ENCODE measurements at places on chromosomes 11 and 22. TPM values are rescaled to one million over a fixed set of nuclear protein-coding genes. Genes with fewer than 3 reads are reported as not detected.
A peak's percentile ranks its signal among the peaks of the same experiment; 100 is the strongest.

Gene C22orf42
- not detected for total RNA-seq

- H3K27me3 ChIP-seq: no peaks in the 10 kb centered on the region
- H3K4me3 ChIP-seq: no peak overlapping the region
- H3K4me1 ChIP-seq: peaks cover 99% of the 10 kb centered on the region
- peak overlapping the region; percentile 88 for H3K27ac ChIP-seq
- H3K36me3 ChIP-seq: no peaks in the 10 kb centered on the region
These were observed 40.3 kb downstream of the GALNT18 start for GRCh38 chr11:11581481-11581880.

GRCh38 chr11:59615120-59615636 is 396 bp downstream of the OSBP start:
- peaks cover 59% of the 10 kb centered on the region for H3K4me1 ChIP-seq
- peak; percentile 30 for DNase-seq
- no peaks in the 10 kb centered on the region for H3K27me3 ChIP-seq
- H3K36me3 ChIP-seq: peaks cover 3% of the 10 kb centered on the region
- peak overlapping the region; percentile 96 for H3K27ac ChIP-seq

Gene FGF19
- total RNA-seq: not detected

DNA sequence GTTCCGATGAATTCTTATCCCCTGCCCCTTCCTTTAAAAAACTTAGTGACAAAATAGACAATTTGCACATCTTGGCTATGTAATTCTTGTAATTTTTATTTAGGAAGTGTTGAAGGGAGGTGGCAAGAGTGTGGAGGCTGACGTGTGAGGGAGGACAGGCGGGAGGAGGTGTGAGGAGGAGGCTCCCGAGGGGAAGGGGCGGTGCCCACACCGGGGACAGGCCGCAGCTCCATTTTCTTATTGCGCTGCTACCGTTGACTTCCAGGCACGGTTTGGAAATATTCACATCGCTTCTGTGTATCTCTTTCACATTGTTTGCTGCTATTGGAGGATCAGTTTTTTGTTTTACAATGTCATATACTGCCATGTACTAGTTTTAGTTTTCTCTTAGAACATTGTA is 12.0 kb downstream of the CCND1 start:
- H3K27ac ChIP-seq: no peak overlapping the region
- no peak overlapping the region for H3K4me3 ChIP-seq
- no peaks in the 10 kb centered on the region for H3K27me3 ChIP-seq
- peaks cover 41% of the 10 kb centered on the region for H3K4me1 ChIP-seq

Gene MMP27
- not detected for total RNA-seq

DNA sequence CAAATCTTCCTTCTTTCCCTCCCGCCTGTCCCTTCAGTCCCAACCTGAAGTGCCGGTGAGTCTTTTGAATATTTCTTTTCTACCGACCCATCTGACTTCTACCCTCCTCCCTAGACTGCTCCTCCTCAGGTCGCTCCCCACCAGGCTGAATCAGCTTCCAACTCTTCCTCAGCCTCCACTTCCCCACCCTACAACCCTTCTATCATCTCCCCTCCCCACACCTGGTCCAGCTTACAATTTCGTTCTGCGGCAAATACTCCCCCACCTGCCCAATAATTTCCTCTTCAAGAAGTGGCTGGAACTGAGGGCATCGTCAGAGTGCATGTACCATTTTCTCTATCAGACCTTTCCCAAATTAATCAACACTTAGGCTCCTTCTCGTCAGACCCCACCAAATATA is 2.5 kb upstream of the NDUFC2 start:
- H3K4me3 ChIP-seq: no peak overlapping the region
- DNase-seq: no peak
- H3K4me1 ChIP-seq: peaks cover 36% of the 10 kb centered on the region
- H3K36me3 ChIP-seq: no peaks in the 10 kb centered on the region

Gene TMEM132A
- total RNA-seq: 6.4 TPM

- no peak overlapping the region for H3K4me3 ChIP-seq
- H3K27ac ChIP-seq: no peak overlapping the region
- H3K36me3 ChIP-seq: peaks cover 92% of the 10 kb centered on the region
- no peaks in the 10 kb centered on the region for H3K27me3 ChIP-seq
These were observed 62.7 kb upstream of the HORMAD2 start for GRCh38 chr22:30017375-30018223.

GRCh38 chr22:20016734-20017621 is at the start of gene ARVCF:
Gene ARVCF, minus strand, starts transcription at chr22:20016823. Its CDS starts 26,029 bp downstream, at chr22:19990794.
- H3K27ac ChIP-seq: peak within 1 kb of the TSS; percentile 65
- H3K4me1 ChIP-seq: peaks cover 58% of the 10 kb centered on the region
- peak within 1 kb of the TSS; percentile 92 for H3K4me3 ChIP-seq
- H3K36me3 ChIP-seq: no peaks in the 10 kb centered on the region
- peak; percentile 95 for DNase-seq
- no peaks in the 10 kb centered on the region for H3K27me3 ChIP-seq

Gene SLC25A18
- total RNA-seq: 2.7 TPM

DNA sequence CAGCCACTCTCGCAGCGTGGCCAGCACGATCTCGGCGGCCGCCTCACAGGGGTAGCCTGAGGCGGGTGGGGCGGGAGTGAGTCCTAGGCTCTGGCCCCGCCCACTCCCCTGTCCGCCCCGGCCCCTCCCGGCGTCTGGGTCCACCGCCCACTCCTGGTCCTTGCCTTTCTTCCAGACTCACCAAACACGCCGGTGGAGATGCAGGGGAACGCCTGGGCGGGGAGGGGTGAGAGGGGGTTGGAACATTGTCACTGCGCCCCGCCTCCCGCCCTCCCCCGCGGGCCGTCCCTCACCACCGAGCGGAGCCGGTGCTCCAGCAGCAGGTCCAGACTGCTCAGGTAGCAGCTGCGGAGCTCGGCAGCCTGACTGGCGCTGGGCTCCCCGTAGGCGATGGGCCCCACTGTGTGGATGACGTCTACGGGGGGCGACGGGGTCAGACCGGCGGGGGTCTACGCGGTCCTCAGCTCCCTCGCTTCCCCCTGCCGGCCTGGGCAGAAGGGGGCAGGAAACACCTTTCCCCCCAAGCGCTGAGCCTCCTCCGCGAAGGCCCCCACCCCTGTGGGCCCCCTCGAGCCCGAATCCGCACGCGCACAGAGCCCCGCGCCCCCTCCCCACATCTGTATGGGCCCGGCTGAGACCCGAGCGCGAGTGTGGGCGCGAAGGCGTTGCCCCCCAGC is 13.2 kb downstream of the OTUB1 start:
- H3K4me1 ChIP-seq: peaks cover 54% of the 10 kb centered on the region
- peak overlapping the region; percentile 59 for H3K4me3 ChIP-seq
- H3K27me3 ChIP-seq: no peaks in the 10 kb centered on the region
- peak; percentile 53 for DNase-seq
- H3K36me3 ChIP-seq: peaks cover 40% of the 10 kb centered on the region
- no peak overlapping the region for H3K27ac ChIP-seq

- DNase-seq: no peak
- no peaks in the 10 kb centered on the region for H3K36me3 ChIP-seq
- peaks cover 48% of the 10 kb centered on the region for H3K27me3 ChIP-seq
- H3K27ac ChIP-seq: peak overlapping the region; percentile 66
- no peaks in the 10 kb centered on the region for H3K4me1 ChIP-seq
These were observed 8.9 kb upstream of the NLRP6 start for GRCh38 chr11:269146-269890.
